Ascending aorta (tissue), 2 donors: ENCODE measurements at places on chromosomes 7 and 10. TPM values are rescaled to one million over a fixed set of nuclear protein-coding genes. Genes with fewer than 3 reads are reported as not detected.

DNA sequence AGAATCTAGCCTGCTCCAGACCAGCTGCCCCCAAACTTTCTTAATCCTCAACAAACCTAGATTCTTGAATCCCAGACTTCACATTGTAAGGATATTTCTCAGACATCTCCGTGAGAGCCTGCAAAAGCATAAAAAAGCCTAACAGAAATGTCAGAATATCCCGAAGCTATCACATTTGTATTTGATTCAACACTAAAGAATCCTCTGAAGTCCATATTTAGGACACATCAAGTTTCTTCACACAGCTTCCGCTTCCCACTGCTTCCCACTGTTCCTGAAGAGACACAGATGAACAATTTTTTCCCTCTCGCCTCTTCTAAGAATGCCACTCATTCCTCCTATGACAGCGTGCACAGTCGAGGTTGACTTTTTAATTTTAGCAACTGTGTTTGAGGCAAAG lies 396.2 kb upstream of the IGFBP3 start:
- no peak for DNase-seq

LLCFC1 gene
- total RNA-seq: not detected

- DNase-seq: no peak
These were observed 20.8 kb downstream of the CYTH3 start for GRCh38 chr7:6251653-6252052.

PYROXD2 gene
- 5.6 TPM for total RNA-seq

NPTX2 gene
- 44.2 TPM for total RNA-seq

DNA sequence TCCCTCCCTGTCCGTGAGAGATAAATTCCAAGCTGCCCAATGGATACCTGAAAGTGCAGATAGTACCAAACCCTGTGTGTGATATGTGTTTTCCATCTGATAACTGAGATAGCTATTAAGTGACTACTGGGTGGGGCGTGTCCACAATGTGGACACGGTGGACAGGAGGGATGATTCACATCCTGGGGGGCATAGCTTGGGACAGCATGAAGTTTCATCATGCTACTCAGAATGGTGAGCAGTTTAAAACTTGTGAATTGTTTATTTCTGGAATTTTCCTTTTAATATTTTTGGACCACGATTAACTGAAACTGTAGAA lies 158.6 kb downstream of the CREB5 start:
- no peak for DNase-seq

GRCh38 chr10:31607481-31607880 lies 288.5 kb downstream of the ZEB1 start:
- no peak for DNase-seq

DNA sequence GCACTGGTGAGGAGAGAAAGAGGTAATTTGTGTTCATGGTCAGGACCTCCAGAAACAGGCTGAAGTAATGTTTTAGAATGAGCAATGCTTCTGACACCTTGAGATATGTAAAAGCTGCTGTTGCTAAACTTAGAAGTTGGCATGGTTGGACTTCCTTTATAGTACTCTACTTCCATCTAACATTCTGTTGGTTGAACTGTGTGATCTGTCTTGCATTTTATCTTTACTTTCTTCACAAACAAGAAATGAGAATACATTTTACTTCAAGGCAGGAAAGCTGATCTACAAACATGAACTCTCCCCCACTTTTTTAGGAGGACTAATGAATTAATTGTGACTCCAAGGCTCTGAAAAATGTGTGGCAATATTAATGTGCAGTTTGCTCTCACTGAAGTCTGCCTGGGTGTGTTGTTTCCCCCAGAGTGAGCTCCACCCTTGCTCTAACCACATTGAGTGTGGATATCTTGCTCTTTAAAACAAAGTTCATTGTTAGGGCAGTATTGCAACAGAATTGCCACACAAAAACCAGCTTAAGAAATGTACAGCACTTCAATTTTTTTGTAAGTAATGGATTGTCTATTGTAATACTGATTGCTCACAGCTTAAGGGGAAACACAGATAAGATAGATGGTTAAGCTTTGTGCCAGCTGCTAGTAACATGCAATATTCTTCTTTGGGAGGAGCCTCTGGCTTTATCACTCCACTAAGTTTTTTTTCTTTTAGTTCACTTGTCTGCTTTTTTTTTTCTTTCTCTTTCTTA lies 69.0 kb downstream of the ADD3 start:
- DNase-seq: no peak

- no peak for DNase-seq
These were observed 102.3 kb upstream of the SEMA3E start for GRCh38 chr7:83751217-83751616.
